ENCODE measurements at places on chromosomes 13 and 19.

DNA sequence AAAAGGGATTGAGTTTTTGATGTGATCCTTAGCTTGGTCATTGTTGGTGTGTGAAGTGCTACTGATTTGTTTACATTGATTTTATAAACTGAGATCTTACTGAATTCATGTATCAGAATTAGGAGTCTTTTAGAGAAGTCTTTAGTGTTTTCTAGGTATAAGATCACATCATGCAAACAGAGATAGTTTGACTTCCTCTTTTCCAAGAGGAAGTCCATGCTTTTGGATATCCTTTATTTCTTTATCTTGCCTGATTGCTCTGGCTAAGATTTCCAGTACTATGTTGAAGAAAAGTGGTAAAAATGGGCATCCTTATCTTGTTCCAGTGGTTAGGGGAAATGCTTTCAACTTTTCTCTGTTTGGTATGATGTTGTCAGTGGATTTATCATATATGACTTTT is 561.2 kb upstream of the SLITRK1 start:
- no peak for DNase-seq

- no peak for DNase-seq
These were observed 145.7 kb downstream of the COL4A1 start for GRCh38 chr13:110161112-110161882.

DNA sequence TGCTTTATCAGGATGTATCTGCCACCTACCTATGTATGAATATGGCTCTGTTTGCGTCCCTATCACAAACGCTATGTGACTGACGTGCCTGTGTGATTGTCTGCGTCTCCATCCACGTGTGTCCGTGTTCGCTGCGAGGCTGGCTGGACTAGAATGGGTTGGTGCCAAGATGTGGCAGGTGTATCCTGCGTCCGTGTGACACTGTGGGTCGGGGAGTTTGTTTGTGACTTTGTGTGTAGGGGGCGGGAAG is 6.7 kb upstream of the HOOK2 start:
- DNase-seq = no peak

GRCh38 chr13:66926851-66927524 is 303.1 kb downstream of the PCDH9 start:
- DNase-seq = no peak

GRCh38 chr19:42064432-42064831 is 5.6 kb downstream of the GRIK5 start:
- DNase-seq = no peak

DNA sequence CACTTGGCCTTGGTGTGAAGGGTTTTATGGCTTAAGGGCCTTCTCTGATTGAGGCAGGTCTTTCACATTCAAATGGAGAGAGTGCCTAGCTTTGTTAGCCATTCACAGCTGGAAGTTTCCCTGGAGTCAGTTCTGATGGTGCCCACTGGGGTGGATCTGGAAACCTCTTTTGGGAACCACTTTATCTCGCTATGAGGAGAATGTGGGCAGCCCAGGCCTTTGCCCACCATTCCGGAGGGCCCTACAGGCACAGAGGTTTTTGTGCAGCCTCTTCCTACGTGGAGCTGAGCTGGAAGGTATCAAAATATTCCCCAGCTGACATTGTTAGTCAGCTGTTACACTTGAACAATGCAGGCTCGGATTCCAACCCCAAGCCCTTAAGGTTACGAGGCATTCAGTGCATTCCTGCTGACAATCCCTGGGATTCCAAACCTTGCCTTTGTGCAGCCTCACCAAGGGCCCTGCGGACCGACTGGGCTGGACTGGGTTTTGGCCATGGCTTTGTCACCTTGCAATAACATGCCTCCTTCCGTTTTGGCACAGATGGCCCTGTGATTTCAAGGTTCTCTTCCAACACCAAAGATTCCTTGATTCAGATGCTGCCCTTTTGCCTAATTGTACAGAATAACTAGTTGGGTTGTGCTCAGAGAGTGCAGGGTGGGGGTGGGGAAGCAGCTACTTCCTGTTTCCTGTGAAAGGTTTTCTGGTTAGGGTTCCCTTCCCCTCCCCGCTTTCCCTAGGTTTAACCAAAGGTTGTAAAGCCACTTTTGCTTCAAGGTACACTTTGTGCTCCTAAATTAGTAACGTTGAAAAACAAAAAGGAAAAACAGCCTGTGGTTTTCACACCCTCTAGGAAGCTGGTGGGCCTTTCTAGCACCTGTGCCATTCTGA is 27.0 kb downstream of the SAE1 start:
- DNase-seq = no peak

DNA sequence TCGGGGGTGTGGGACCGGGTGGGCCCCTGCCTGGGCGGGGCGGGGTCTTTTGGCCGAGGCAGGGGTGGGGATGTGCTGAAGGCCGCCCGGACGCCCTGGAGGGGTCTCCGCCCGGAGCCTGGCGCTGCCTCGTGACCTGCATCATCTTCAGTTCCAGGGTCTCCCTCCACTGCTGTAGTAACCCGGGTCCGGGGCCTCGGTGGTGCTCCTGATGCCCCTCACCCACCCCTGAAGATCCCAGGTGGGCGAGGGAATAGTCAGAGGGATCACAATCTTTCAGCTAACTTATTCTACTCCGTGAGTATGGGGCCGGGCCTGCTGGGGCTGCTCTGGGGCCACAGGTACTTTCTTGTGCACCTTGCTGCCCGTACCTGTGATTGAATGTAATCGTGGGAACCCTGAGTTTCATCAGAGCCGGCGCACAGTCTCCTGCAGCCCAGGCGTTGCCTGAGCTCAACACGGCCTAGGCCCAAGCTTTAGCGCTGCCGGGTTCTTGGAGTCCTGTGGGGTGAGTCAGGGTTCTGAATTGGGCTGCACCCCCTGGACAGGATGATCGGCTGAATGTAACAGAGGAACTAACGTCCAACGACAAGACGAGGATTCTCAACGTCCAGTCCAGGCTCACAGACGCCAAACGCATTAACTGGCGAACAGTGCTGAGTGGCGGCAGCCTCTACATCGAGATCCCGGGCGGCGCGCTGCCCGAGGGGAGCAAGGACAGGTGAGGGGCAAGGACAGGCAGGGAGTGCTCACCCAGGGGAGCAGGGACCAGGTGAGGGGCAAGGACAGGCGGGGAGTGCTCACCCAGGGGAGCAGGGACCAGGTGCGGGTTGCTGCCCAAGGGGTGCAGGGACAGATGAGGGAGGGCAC is 10.5 kb downstream of the PEAK3 start:
- no peak for DNase-seq

- no peak for DNase-seq
These were observed 136.8 kb downstream of the DCT start for GRCh38 chr13:94342436-94343242.

DNA sequence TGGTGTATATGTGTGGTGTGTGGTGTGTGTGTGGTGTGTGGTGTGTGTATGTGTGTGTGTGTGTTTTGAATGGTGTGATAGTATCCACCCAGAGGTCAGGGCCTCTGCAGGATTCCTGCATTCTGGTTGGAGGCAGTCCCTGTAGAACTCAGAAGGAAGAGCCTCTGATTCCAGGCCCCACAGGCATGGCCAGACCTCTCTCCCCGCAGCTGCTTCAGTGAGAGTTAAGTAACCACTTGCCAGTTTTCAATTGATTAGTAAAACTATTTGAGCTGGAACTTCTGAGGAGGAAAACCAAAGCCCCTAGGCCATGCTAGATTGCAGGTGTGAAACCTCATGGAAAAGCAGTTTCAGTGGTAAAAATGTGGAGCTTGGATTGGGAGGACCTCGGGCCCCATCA is 2.1 kb downstream of the ATP12A start:
- no peak for DNase-seq

DNA sequence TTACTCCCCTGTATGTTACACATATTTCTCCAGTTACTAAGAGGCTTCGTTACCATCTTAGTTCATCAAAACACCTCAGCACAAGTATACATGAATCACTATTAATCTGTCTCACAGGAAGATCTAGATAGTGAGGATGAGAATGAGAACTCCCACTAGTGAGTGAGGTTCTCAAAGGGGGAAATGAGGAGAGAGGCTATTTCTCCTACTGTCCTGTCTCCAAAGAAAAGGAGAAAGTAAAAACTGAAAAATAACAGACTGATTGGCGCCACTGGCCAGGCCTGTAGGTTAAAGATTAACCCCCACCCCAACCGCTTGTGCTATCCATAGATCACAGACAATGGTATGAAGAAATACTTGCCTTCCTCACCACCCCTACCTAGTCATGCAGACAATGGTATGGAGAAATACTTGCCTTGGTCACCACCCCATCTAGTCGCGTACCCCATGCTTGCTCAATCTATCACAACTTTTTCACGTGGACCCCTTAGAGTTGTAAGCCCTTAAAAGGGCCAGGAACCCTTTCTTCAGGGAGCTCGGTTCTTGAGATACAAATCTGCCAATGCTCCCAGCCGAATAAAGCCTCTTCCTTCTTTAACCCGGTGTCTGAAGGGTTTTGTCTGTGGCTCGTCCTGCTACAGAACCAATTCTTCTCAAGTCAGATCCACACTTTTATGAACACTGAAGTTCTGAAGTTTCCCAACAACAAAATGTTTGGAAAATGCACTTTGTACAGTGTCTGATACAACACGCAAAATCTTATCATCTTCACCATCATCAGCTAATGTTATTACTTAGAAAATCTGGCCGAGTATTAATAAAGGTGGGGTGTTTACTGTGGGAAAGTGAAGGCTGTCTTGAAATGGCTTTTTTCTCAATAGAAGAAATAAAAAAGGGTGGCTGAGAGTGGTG is 598.1 kb downstream of the UQCRFS1 start:
- no peak for DNase-seq

GRCh38 chr13:43445668-43446067 is 341.1 kb downstream of the ENOX1 start:
- no peak for DNase-seq

GRCh38 chr19:39845584-39845932 is 621 bp downstream of the FBL start:
- no peak for DNase-seq

- DNase-seq = no peak
These were observed 106.9 kb downstream of the POSTN start for GRCh38 chr13:37491661-37492060.

DNA sequence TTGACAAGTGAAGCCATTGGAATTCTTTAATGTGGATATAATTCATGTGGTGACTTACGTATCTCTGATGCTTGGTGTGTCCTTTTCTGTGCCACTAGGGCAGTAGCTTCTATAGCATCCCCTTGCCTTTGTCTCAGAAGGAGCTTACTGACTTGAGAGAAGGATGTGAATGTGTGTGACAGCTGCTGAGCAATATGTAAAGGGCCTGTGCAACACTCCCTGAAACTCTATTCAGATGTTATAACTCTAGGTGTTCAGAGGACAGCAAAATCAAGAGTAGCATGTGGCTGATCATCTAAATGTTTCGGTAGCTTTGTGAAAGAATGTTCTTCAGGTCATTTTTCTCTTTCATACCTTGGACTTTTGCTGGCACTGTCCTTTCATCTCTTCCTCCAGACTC is 189.5 kb downstream of the LMO7 start:
- DNase-seq = no peak

- no peak for DNase-seq
These were observed 13.6 kb upstream of the KPNA3 start for GRCh38 chr13:49806126-49806536.

DNA sequence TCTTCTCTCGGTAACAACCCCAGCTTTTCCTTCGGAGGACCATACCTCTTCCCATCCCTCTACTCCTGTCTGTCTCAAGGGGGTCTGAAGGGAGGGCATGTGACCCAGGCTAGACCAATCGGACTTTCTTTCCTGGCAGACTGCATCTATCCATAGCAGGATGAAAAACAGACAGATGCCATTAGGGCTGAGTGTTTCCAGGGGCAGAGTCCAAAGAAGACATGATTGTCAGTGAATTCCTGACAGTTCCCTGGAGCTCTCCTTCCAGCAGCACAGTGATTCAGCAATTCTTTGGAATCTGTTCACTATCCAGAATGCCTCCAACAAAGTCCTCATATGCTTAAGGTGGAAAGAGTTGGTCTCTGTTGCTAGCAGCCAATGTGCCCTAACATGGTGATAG is 189.8 kb downstream of the KCTD12 start:
- DNase-seq = no peak

- DNase-seq = no peak
These were observed 37.5 kb downstream of the ARRDC2 start for GRCh38 chr19:18045307-18046050.

All from GM19239 (cell line).